Central memory CD4-positive, alpha-beta T cell (primary cell): ENCODE measurements at places on chromosomes 4 and X.
A peak's percentile ranks its signal among the peaks of the same experiment; 100 is the strongest.

- no peak for DNase-seq
These were observed 121.2 kb downstream of the VCX2 start for GRCh38 chrX:8049827-8050226.

GRCh38 chr4:94653095-94653649 lies 104.6 kb upstream of the BMPR1B start:
- DNase-seq: no peak

DNA sequence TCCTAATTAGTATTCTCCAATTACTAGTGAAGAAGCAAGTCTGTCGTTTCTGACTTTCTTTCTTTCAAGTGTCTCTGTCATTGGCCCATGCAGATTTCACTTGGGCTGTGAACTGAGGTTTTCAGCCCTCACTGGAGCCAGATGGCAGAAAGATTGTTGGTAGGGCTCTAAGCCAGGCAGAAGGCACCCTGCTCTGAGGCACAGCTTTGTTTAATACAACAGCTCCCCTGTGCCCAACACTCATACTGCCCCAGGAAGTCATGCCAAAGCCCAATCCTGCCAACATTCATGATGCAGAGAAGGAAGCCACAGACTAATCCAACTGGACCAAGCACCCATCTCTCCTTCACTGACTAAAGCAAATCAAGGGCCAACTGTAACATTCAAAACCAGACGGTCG lies 117.1 kb upstream of the FRG1 start:
- no peak for DNase-seq

DNA sequence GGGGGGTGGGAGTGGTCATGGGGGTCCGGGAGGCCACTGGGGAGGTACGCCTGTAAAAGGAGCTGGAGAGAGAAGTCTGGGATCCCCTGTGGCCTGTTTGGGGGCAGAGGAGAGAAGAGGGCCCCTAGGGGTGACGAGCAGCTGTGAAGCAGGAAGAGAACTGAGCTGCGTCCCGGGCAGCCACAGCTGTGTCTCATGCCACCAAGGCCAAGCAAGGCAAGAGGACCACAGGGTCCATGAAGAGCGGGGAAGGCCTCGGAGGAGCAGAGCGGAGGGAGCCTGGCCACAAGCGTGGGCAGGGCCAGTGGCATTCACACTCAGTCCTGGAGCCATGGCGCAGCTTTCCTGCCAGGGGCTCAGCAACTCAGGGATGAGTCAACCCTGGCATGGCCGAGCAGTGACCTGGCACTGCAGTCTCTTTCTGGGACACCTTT lies 13.6 kb upstream of the NAT8L start:
- no peak for DNase-seq

DNA sequence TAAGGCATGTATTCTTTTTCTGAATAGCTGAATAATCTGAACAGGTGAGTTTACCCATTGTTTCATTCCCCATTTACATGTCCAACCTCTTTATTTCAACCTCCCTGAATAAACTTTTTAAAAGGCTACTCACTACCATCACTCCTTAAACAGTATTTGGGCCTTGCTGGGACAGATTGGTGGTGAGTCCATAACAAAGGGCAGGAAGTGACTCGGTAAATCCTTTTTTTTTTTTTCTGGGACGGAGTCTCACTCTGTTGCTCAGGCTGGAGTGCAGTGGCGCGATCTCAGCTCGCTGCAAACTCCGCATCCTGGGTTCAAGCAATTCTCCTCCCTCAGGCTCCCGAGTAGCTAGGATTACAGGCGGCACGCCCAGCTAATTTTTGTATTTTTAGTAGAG lies 23.4 kb upstream of the SEC24B start:
- no peak for DNase-seq

DNA sequence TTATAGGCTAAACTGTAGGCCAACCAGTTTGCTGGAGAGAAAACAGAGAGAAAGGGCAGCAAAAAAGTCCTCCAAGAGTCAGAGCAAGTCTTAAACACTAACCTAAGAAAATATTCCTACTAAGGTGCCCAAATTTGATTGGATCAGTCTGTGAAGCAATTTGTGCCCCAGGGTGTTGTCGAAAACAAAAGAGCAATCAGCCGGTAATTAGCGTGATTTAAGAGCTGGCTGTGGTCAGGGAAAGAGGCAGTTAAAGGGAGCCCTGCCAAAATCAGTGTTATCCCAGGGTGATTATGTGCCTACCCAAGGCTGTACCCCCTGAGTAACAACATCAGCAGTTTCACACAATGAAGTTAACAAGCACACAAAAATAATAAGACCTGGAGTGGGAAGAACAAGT lies 6.4 kb upstream of the BRWD3 start:
- no peak for DNase-seq

- no peak for DNase-seq
These were observed 79.1 kb downstream of the ELOVL6 start for GRCh38 chr4:110119337-110119736.

GRCh38 chr4:105092356-105092755 lies 54.3 kb upstream of the TET2 start:
- DNase-seq: no peak

GRCh38 chr4:141569141-141569540 lies 67.2 kb upstream of the IL15 start:
- DNase-seq: no peak

DNA sequence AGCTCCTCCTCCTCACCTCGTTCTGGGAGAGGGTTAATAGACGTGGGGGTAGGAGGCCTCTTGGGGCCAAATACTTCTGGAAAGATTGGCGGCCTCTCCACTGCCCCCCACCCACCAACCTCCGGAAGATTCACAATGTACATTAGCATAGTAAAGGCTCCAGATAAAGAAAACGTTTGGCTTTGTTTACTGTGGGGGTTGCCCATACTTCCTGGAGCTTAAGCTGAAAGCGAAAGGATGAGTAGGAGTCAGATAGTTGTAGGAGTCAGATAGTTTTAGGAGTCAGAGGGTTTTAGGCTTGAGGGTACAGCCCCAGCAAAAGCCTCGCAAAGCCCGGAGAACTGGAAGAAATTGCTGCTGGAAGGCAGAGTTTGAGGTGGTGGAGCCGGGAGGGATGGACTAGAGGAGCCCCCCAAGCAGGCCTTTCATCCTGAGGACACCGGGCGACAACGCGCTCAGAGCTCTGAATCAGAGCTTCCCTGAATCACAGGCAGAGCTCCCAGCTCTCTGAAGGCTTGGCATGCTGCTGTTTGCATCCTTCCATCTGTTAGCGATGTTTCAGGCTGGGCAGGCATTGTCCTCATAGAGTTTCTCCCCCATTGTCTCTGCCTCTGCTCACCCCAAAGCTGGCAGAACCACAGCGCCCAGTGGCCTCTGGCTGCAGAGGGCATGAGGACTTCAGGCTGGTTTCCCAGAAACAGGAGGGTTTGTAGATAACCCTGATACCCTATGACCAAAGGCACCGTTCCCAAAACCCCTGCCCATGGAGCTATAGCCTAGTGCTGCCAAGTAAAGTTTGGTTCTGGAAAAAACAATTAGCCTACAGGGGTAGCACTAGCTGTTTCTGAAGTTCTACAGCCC lies 280.7 kb downstream of the BCOR start:
- no peak for DNase-seq

GRCh38 chr4:52889778-52890520 lies 27.8 kb downstream of the RASL11B start:
- DNase-seq: no peak

DNA sequence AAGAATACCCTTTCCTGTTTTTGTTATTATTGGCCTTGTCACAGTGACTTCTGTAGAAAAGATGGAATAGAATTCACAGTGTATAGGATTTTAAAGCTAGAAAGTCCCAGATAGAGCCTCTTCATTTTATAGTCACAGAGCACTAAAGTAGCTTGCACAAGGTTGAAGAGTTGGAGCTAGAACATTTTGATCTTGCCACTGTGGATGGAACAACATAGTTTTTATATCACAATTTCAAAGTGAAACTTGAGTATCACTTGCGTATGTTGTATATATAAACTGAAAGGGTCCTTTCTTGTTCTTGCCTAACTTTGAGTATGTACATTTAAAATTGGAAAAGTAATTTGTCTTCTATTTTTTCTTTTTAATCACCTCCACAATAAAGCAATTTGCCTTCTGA lies 2.7 kb downstream of the USO1 start:
- no peak for DNase-seq

DNA sequence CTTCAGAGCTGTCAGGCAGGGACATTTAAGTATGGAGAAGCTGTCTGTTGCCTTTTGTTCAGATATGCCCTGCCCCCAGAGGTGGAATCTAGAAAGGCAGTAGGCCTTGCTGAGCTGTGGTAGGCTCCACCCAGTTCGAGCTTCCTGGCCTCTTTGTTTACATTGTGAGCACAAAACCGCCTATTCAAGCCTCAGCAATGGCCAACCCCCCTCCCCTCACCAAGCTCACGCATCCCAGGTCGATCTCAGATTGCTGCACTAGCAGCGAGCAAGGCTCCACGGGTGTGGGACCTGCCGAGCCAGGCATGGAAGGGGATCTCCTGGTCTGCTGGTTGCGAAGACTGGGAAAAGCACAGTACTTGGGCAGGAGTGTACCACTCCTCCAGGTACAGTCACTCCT lies 59.3 kb downstream of the ZNF674 start:
- peak; percentile 0 for DNase-seq

- no peak for DNase-seq
These were observed 155.6 kb downstream of the HNRNPD start for GRCh38 chr4:82217986-82218715.

GRCh38 chr4:64882311-64883086 lies 473.2 kb upstream of the TECRL start:
- no peak for DNase-seq

GRCh38 chr4:157983300-157983699 lies 189.5 kb downstream of the GASK1B start:
- no peak for DNase-seq

- peak; percentile 82 for DNase-seq
These were observed 5.0 kb downstream of the TACC3 start for GRCh38 chr4:1726146-1726934.

DNA sequence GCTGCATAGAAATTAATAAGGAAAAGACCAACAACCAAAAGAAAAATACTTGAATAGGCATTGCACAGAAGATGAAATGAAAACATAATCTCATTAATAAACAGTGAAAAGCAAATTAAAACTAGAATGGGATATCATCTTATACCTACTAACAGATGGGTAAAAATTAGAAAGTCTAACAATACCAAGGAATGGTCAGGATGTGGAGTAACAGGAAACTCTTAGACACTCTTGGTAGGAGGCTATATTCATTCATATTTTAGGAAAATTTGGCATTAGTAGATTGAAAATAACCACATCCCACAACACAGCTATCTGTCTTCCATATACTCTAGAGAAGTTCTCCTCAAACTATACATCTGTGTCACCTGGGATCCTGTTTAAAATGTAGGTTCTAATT lies 36.3 kb downstream of the SEC24B start:
- no peak for DNase-seq

DNA sequence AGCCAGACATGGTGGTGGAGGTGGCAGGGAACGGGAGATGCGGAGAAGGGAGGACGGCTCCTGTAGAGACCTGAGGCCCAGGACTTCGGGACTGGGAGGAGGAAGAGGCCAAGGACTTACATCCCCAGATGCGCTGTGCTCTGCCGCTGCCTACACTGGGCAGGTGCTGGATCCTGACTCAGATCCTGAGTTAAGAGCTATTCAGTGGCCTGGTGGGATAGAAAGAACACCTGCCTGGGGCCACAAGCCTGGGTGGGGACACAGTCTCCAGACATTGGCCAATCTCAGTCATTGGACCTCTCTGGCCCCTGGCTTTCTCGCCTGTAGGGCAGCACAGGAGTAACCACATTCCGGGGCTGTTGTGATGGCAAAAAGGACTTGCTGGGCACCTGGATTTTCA lies 10.9 kb upstream of the MSX1 start:
- no peak for DNase-seq

GRCh38 chr4:119587796-119588195 lies 40.8 kb downstream of the PDE5A start:
- DNase-seq: no peak

- DNase-seq: no peak
These were observed 18.8 kb downstream of the PPP2R2C start for GRCh38 chr4:6453688-6453990.

- no peak for DNase-seq
These were observed 89.1 kb upstream of the CLNK start for GRCh38 chr4:10773656-10774055.

GRCh38 chr4:37687194-37687562 lies 1.0 kb upstream of the RELL1 start:
- DNase-seq: no peak

- DNase-seq: no peak
These were observed 72.3 kb downstream of the IGSF1 start for GRCh38 chrX:131216828-131217227.

GRCh38 chrX:51608766-51609165 lies 9.9 kb downstream of the CENPVL3 start:
- no peak for DNase-seq

DNA sequence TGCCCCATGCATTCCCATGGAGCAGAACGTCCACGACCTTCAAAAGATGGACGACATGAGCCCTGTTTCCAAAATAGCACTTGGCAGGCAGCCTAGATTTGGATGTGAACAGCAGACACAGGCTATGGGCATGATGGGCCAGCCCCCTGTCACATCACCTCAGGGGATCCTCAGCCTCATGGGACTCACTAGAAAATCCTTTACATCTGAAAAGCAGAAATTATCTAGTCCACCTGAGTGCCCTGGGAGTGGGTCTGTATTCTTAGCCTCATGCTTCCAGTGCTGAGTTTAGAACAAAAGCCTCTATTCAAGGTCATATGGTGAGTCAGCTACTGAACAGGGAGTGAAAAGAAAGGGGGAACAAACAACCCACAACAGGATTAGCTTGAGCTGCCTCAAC lies 35.8 kb downstream of the GRIA3 start:
- no peak for DNase-seq
